Activated CD4-positive, alpha-beta T cell treated with anti-CD3 and anti-CD28 coated beads, Interleukin-2, amount 50 U/mL, for 48 hours (primary cell): ENCODE measurements at places on chromosomes 2 and 18.
A peak's percentile ranks its signal among the peaks of the same experiment; 100 is the strongest.

GRCh38 chr2:50582164-50582563 is 449.8 kb downstream of the NRXN1 start:
- no peak for DNase-seq

DNA sequence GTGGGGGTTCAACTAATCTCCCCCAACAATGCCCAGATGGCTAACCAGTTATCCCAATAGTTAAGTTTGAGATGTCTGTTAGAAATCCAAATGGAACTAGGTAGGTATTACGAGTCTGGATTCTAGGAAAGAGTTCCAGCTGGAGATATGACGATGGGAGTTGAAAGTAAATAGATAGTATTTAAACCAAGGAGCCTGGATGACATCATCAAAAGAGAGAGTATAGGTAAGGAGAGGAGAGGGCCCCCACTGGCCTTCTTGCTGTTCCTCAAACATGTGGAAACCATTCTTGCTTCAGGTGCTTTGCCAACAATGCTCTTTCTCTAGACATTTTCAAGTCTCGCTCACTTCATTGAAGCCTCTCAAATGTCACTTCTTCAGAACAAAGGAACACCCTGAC is 26.0 kb upstream of the PAIP2B start:
- DNase-seq: no peak

DNA sequence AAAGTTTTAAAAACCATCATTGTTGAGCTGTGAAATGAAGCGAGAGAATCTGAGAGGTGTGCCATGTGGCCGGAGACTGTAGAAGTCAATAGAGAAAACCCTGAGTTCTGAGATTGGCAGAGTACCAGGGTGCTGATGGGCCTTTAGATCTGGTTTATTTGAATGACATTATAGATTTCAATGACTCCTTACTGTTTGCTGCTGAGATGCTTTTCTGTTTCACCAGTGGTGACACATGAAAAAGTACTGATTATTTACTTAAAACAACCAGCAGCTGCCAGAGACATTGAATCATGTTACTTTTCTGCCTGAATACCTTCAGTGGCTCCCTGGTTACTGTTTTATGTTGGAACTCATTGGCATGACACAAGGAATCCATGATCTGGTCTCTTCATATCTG is 602.7 kb upstream of the ZNF804A start:
- no peak for DNase-seq

DNA sequence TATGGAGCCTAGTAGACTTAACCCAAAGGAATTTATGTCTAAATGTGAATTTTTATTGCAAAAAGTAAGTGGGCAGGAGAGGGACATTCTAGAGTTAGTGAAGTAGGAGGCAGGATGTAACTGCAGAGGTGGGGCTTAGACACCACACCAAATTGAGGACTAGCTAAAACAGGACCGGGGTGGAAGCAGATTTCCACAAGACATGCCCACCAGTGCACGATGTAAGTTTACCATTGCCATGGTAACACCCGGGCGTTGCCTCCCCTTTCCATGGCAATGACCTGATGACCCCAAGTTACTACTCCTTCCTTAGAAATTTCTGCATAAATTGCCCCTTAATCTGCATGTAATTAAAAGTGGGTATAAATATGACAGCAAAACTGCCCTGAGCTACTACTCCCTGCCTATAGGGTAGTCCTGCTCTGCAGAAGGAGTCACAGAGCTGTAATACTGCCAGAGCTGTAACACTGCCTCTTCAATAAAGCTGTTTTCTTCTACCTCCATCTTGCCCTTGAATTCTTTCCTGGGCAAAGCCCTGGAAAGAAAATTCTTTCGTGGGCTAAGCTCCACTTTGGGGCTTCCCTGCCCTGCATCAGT is 509.7 kb downstream of the ERBB4 start:
- DNase-seq: no peak

- no peak for DNase-seq
Observed at GRCh38 chr2:26898480-26899078, 50.6 kb downstream of the DPYSL5 start.

GRCh38 chr2:189165656-189166380 is 13.7 kb downstream of the COL5A2 start:
- no peak for DNase-seq

GRCh38 chr2:213834331-213834730 is 550.1 kb downstream of the SPAG16 start:
- no peak for DNase-seq

DNA sequence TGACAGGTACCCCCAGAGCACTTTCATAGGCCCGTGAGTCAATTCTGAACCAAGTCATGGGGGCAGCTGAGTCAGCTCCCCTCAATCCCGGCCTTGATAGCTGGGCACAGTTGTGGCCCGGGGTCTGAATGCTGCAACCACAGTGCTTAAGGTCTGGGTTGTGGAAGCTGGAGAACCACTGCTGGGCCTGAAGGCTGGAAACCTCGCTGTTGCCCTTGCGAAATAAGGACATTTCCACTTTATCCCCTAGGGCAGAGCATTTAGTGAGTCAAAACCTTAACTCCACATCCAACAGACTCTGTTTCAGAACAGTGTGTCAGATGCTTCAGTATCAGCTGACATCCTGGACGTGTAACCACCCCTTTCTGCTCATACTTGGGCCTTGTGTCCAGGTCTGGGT is 58.6 kb downstream of the SP110 start:
- no peak for DNase-seq

GRCh38 chr2:130890941-130891669 is 54.4 kb downstream of the ARHGEF4 start:
- DNase-seq: no peak

DNA sequence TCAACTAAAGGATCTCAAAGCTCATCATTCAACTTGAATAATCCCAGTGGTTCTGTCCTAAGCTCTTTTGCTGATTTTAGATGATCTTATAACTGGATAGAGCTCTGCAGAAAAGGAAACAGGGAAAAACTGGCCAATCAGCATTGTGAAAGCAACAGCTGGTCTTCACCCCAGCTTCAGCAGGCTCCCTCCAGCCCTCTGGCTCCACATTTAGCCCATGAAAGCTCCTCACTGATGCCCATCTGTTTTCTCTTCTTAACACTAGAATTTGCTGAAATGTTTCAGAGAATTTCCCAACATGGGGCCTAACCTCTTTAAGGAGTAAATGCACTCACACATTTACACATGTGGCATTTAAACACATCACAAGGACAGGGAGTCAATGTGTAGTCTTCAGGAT is 223.3 kb downstream of the CNTNAP5 start:
- no peak for DNase-seq

GRCh38 chr2:69204654-69205053 is 182.4 kb downstream of the GFPT1 start:
- no peak for DNase-seq

DNA sequence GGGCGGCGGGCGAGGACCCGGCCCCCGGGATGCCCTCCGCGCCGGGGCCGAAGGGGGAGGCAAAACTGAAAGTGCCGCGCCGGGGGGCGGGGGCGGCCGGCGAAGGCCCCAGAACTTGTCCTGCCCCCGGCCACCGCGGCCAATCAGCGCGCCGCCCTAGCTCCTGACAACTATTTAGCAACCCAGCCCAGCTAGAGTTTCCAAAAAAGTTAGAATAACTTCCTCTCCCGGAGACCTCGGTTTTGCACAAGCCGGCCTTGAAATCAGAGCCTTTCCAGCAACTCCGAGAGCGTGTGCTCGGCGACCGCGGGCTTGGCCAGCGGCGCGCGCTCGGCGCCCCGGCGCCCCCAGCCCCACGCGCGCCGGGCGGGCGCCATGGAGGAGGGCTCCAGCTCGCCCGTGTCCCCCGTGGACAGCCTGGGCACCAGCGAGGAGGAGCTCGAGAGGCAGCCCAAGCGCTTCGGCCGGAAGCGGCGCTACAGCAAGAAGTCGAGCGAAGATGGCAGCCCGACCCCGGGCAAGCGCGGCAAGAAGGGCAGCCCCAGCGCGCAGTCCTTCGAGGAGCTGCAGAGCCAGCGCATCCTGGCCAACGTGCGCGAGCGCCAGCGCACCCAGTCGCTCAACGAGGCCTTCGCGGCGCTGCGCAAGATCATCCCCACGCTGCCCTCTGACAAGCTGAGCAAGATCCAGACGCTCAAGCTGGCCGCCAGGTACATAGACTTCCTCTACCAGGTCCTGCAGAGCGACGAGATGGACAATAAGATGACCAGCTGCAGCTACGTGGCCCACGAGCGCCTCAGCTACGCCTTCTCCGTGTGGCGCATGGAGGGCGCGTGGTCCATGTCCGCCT is at the start of gene TWIST2:
TWIST2 (plus strand) TSS at position 245 of the 850 bp plus-strand sequence; CDS start at position 376, 131 bp downstream.
- no peak for DNase-seq

GRCh38 chr2:143296089-143296488 is 166.9 kb downstream of the ARHGAP15 start:
- no peak for DNase-seq

GRCh38 chr2:45834372-45834771 is 182.9 kb downstream of the PRKCE start:
- DNase-seq: no peak

- no peak for DNase-seq
Observed at GRCh38 chr2:46020416-46020815, 276.8 kb upstream of the EPAS1 start.

- no peak for DNase-seq
Observed at GRCh38 chr18:11885278-11885947, 22.7 kb downstream of the MPPE1 start.

- DNase-seq: no peak
Observed at GRCh38 chr2:15642011-15642814, 50.5 kb downstream of the DDX1 start.

DNA sequence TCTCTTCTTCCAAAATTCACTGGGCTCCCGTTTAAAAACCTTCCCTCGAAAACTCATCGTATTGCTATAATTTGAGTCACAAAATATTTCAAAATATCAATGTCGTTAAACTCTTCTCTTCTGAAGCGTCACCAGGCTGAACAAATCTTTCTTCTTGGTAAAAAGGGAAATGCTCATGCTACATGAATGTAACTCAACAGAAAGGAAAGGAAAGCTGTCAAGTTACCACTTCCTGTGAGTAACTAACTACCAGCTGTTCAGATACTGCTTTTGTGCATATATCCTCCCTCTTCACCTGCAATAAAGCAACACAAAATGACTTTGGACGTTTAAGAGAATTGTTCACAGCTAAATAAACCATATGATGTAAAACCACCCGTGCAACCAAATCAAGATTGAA is 95.4 kb downstream of the DOCK10 start:
- DNase-seq: no peak

- peak; percentile 55 for DNase-seq
Observed at GRCh38 chr2:64524604-64525316, 632 bp downstream of the AFTPH start.

- DNase-seq: no peak
Observed at GRCh38 chr2:207937823-207938222, 87.5 kb downstream of the PLEKHM3 start.

GRCh38 chr2:134505446-134505845 is 213.4 kb downstream of the TMEM163 start:
- DNase-seq: no peak

DNA sequence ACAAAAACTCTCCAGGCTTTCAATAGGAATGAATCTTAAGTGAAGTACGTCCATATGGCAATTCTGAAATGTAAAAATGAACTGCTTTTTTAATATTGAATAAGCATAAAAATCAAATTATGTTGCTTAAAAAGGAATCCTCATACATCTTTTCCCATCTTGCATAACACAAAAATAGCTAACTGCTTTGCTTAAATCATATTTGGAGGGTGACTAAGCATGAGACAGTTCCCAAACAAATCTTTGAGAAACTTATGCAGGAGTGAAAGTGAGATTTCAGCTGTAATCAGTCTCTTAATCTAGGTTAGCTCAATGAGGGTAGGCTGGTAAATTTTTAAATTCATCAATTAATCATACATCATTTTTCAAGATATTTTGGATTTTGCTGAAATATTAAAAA is 111.5 kb downstream of the MBD5 start:
- no peak for DNase-seq

DNA sequence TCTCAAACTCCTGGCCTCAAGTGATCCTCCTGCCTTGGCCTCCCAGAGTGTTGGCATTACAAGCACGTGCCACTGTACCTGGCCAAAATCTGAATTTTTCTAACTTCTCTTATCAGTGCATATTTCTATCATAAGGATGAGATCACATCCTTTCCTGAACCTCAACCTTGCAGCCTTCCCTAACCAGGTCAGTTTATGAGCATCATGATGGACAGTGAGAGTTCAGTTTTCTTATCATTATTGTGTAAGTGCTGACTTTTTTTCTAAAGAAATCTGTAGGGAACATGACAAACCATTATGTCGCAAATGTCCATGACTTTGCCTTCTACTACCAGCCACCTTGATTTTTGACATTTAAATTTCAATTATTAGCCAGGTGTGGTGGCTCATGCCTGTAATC is 31.5 kb downstream of the MRPL33 start:
- no peak for DNase-seq

DNA sequence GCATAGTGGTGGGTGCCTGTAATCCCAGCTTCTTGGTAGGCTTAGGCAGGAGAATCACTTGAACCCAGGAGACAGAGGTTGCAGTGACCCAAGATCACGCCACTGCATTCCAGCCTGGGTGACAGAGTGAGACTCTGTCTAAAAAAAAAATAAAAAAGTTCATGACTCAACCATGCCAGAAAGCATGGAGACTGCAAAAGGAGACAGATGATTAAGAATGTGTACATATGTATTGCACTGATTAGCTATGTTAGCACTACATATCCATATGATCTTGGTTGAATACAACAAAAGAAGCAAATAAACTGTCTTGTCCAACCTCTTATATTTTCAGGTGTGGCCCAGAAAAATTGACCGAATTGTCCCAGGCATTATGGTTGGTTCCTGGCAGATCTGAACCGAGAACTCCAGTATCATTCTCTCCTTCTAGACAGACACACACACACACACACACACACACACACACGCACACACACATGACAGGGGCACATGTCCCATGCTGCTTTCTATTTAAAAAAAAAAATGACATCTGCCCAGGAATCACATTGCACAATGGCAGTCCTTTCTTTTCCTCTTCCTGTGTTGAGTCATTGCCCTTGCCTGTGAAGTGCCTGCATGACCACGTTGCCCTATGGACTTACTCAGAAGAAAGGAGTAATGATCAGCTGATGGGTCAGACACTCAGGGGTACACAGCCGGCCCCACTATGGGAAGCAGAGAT is 65.6 kb downstream of the MYCN start:
- no peak for DNase-seq

DNA sequence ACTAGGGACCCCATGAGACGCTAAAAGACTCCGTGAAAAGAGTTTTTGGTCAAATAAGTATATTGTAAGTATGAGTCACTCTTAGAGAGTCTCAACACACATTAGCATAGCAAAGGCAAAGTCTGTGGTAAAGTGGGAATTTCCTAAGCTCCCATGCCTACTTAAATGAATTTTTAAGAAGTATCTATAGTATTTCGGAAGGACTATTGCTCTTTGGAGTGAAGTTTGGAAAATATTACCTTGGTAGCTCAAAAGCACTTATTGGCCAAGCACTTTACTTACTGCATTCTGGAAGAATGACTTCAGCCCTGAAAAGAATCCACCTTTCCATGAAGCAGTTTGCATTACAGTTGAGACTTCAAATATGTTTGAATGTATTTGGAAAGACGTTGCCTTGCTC is 57.1 kb downstream of the CAVIN2 start:
- no peak for DNase-seq
